ENCODE measurements at places on chromosomes 3 and 15.

- no peak for DNase-seq
Observed at GRCh38 chr3:138600100-138600745, 6.2 kb upstream of the CEP70 start.

- DNase-seq: no peak
Observed at GRCh38 chr3:42701371-42702065, 1.1 kb downstream of the HHATL start.

- DNase-seq: no peak
Observed at GRCh38 chr15:44058126-44058525, 136.9 kb downstream of the FRMD5 start.

DNA sequence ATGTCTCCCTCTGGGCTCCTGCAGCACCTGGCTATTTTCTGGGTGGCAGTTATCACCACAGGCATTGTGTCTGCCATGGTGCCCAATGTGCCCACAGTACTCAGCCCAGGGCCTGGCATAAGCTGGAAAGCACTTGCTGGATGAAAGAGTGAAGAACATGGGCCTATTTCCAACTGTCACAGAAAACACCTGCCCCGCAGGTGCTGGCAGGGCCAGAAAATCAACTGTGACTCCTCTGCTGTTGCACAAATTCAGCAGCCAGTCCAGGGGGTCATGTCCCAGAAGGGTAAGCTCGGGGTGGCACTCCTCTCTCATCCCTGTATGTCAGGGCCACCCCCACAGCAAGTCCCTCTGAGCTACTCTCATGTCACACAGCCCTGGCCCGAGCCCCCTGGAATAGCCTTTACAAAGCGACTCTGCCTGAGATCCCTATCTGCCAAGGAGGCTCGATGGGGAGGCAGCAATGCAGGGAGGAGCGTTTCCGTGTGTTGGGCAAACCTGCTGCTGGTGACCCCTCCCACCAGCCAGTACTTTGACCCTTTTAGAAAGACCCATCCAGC is 16.9 kb downstream of the ITIH3 start:
- no peak for DNase-seq

DNA sequence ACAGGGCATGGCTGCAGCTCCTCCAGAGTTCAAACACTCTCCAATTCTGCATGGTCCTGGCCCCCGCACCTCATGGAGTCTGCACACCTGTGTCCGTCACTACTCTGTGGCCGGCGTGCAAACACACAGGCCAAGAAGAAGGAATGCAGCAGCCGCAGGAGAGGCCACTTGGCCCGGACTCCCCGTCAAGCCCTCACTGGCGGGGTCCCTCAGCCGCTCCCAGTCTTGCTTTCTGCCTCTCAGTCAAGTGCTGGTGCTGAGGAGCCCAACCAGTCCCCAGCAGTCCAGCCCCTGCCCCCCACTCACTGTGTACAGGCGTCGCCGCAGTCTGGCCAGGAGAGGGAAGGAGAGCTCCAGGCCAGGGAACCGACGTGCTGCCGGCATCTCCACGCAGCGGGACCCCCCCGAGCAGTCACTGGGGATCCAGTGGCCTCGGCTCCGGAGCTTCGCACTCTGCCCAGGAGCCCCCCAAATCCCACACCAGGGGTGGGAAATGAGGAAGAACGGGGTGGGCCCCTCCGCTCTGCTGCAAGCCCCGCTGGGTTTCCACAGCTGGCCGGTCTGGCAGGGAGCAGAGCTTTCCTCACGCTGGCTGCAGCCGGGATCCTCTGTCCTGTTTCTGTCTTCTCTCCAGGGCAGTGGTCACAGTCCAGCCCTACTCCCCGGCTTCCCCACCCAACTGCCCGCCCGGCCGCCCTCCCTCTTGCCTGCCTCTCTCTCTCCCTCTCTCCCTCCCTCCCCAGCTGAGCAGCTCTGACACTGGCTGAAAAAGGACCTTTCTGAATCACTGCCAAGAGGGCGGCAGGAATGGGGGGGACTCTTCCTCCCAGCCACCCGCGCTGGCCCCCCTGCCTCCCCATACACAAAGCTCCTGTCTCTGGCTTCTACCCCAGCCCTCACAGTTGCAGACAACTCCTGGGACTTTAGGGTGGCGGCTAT is 16.0 kb downstream of the TNK2 start:
- peak; percentile 72 for DNase-seq

GRCh38 chr15:99014803-99015697 is 7.5 kb upstream of the PGPEP1L start:
- DNase-seq: peak; percentile 12

- DNase-seq: no peak
Observed at GRCh38 chr3:50194903-50195500, 3.6 kb downstream of the GNAT1 start.

- no peak for DNase-seq
Observed at GRCh38 chr3:139280027-139280671, 63.7 kb upstream of the MRPS22 start.

GRCh38 chr3:46681856-46682540 is 11.5 kb downstream of the ALS2CL start:
- DNase-seq: no peak

DNA sequence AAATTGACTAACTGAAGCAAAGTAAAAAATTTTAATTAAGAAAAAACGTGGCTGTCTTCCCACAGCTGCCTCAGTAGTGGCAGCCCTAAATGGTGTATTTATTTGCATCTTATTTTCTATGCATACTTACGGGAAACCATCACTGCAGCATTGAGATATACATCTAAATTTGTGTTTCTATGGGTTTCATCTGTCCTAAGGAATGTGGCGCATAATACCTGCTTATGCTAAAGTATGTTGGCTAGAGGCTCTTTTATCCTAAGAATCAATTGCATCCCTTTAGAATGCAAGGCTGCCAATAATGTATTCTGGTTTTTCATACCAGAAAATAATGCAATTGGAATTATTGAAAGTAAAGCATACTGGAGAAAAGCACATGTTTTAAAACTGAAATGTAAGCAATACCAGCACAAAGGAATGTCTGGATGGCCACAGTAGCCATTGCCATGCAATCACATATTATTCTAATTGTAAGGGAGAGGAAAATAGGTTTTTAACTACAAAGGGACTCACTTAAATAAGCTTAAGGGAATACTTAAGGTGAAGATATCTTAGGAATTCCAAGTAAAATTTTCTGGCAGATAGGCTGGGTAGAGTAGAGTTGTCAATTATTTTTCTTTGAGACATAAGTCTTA is 834.5 kb upstream of the NECTIN3 start:
- DNase-seq: no peak

GRCh38 chr15:87971076-87971475 is 285.5 kb downstream of the NTRK3 start:
- no peak for DNase-seq

Data from NCI-H2107 (cell line).